ENCODE measurements at places on chromosomes 1 and 21. TPM values are rescaled to one million over a fixed set of nuclear protein-coding genes. Genes with fewer than 3 reads are reported as not detected.

Gene LUZP1
- total RNA-seq: 21.9 TPM

GRCh38 chr1:199264911-199265310, 626.1 kb downstream of the PTPRC start:
- DNase-seq: no peak

DNA sequence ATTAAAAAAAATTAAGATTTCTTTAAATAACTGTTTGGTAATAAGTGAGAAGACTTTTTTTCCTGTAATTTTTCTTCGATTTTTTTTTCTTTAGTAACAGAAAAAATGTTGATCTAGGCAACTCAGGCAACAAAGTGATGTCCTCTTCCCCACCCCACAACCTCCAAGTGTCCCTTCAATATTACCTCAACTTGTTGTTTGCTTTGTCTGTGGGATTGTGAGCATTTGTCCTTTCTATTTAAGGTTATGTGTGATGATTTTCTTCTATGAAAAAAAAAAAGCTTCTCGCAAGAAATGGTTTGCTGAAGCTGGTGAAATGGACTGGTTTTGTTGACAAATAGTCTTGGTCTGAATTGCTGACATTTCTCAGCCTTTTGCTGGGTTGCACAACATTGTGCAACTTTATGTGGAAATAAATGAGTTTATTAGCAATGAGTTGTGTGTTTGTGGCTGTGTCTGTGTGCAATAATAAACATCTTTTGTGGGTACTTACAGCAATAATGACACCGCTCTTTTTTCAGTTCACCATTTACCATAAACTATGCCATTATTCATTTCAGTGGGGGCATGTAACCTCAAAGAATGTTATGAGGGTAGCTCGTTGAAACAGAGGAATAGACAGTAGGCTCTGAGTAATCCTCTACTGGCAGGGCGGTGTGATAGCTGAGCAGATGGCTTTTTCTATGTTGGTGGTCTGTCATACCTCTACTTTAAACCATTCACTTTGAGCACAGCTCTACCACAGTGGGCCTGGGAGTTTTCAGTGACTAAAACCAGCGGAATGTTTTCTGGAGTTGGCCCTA, 218.4 kb downstream of the HLX start:
- DNase-seq: peak; percentile 98

Gene LORICRIN
- total RNA-seq: not detected

Gene TMEM50A
- total RNA-seq: 83.0 TPM

Gene LIN28A
- total RNA-seq: under 0.01 TPM

DNA sequence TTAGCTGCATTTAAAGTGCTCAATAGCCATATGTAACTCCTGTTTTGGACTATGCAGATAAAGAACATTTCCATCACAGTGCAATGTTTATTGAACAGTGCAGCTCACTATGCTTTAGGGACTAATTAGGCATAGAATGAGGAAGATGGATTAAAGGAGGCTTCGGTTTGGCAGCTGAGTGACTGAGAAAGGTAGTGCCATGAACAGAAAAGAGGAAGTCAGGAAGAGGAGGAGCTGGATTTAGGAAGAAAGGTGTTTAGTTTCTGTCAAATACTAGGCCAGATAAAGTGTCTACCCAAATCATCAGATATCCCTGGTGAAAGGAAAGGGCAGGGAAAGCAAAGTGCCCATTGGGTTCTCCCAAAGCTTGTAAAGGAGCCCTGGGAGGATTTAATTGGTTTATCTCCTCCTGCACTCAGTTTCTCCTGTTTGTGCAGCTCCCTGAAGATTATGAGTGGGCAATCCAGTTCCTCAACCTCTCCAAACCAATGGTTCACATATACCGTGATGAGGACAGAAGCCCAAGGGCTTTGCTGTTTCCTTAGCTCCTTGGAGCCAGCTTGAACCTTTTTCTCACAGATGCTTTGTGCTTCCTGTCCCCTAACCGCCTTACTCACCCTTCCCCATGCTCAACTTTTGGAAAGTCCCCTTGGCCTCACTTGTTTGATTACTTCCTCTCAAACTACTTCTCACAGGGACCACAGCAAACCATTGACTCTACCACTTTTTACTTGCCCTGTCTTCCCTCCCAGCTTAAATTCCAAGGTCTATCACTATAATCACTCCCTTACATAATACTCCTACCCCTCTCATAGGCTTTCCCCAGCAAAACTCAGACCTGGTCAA, 3.5 kb upstream of the RAP1A start:
- no peak for DNase-seq

DNA sequence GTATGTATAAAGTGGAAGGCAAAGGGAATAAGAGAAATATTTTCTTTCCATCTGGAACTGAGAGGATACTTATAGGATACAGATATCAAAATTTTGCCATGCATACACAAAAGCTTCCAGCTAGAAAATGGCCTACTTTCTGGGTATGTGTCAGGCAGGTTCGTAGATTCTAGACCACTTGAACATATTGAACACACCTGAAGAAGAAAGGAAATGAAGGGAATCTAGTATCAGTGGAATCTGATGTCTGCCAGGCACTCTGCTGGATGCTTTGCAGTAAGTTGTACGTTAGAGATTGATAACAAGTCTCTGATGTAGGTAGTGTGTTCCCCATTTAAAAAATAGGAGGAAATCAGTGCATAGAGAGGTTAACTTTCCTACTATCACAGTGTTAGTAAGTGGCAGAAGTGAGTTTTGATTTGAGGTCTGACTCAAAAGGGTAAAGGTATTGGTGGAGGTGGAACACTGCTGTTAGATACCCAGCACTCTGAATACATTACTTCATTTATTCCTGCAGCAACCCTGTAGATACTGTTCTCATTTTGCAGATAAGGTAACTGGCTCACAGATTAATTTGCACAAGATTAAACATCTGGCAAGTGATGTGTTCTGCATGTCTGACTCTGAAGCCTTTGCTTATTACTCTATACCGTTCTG, 3.0 kb downstream of the CAMSAP2 start:
- DNase-seq: no peak

DNA sequence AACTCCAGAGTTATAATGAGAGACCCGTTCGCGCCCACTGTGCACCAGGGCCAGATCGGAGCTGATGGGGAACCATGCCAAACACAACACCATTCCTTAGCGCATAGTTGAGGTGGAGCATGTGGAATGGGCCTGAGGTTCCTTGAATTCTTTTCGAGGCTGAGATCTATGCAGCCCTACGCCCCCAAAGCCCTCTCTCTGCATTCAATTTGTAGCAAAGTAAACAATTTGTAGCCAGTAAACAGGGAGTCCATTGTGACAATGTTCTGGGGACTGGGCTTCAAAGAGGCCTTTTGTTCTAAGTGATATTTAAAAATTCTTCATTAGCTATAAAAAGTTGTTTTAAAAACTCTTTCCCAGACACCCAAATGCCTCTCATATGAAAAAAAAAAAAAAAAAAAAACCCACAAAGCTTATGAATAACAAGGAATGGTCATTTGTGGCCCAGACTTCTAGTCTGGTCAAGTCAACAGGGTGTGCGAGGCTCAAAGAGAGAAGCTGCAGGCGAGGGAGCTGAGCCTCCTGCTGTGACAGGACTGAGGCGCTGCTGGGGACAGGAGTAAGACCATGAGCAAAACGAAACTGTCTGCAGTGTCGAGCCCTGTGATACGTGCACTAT, 30.6 kb upstream of the KCNE2 start:
- peak; percentile 11 for DNase-seq

DNA sequence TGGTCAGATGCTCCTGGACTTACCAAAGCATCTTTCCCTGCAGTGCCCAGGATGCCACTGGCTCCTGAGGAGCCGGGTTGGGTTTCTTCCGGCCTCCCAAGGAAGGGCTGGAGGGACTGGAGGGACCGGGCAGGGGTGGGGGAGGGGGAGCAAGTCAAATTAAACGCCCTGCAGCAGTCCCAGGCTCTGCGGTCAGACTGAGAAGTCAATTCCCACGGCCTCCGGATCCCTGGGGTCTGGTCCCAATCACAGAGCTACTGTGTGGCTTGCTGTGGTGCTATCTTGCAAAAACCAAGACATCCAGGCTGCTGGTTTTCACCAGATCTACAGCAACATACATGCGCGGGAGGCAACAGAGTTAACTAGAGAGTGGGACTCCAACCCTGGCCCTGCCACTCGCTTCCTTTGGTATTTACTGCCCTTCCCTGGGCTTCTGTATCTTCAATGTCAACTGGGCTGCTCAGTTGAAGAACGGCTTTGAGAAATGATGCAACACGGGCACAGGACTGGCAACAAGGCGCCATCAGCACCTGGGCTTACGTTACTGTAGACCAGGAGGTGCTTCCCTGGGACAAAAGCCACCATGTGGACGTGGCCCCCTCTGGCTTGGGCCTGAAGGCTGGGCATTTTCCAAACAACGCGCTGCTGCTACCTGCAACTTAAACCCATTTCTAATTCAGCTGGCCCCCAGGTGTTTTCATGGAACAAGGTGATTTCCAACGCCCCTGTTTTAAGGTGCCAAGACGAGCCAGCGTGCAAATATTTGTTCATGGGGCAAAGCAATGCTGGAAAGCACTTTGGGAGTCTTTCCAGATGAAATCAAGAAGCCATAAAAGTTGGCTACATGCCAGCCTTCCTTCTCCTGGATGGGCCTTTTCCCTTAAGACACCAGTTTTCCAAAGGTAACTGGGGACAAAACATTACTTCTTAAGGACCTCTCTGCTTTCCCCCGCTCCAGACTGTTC, 11.5 kb downstream of the RCC2 start:
- DNase-seq: no peak

Measured in LHCN-M2 (cell line).